Muscle of arm (tissue), 14 donors: ENCODE measurements at places on chromosomes 12 and 14. TPM values are rescaled to one million over a fixed set of nuclear protein-coding genes. Genes with fewer than 3 reads are reported as not detected.

TDRD9 gene
- polyA plus RNA-seq = 2.0 TPM

PLXNC1 gene
- polyA plus RNA-seq = 25.4 TPM

SUOX gene
- polyA plus RNA-seq = 18.2 TPM

ESR2 gene
- not detected for polyA plus RNA-seq

ZDHHC22 gene
- not detected for polyA plus RNA-seq

AKAP5 gene
- polyA plus RNA-seq = not detected

MYO1H gene
- 0.14 TPM for polyA plus RNA-seq

SPTB gene
- 131 TPM for polyA plus RNA-seq

IFNG-AS1 gene
- polyA plus RNA-seq = 0.15 TPM

CABP1 gene
- 2.2 TPM for polyA plus RNA-seq

COCH gene
- 5.6 TPM for polyA plus RNA-seq

PMEL gene
- polyA plus RNA-seq = 24.1 TPM

HOXC11 gene
- polyA plus RNA-seq = not detected

IQSEC3 gene
- polyA plus RNA-seq = 4.1 TPM

AICDA gene
- polyA plus RNA-seq = 0.32 TPM

KRT79 gene
- polyA plus RNA-seq = not detected

DNAI7 gene
- polyA plus RNA-seq = 0.58 TPM

HAL gene
- polyA plus RNA-seq = 2.1 TPM

ALKBH2 gene
- 19.1 TPM for polyA plus RNA-seq

SMCO2 gene
- polyA plus RNA-seq = not detected

REP15 gene
- polyA plus RNA-seq = 1.5 TPM

MYRFL gene
- polyA plus RNA-seq = 0.36 TPM

DDX24 gene
- 92.5 TPM for polyA plus RNA-seq

PKP2 gene
- polyA plus RNA-seq = 9.5 TPM

LRCOL1 gene
- 0.42 TPM for polyA plus RNA-seq

GDF3 gene
- polyA plus RNA-seq = not detected

CLEC1B gene
- not detected for polyA plus RNA-seq

TMEM229B gene
- polyA plus RNA-seq = 0.56 TPM

RNASE1 gene
- 186 TPM for polyA plus RNA-seq

GLIPR1 gene
- polyA plus RNA-seq = 11.3 TPM

ADGRD1 gene
- polyA plus RNA-seq = 11.8 TPM

IRAK4 gene
- polyA plus RNA-seq = 13.6 TPM

IRAK3 gene
- polyA plus RNA-seq = 5.0 TPM

BDKRB2 gene
- polyA plus RNA-seq = 5.8 TPM

ERBB3 gene
- 202 TPM for polyA plus RNA-seq

KRT82 gene
- not detected for polyA plus RNA-seq
